ENCODE measurements at places on chromosomes 16 and 17.

DNA sequence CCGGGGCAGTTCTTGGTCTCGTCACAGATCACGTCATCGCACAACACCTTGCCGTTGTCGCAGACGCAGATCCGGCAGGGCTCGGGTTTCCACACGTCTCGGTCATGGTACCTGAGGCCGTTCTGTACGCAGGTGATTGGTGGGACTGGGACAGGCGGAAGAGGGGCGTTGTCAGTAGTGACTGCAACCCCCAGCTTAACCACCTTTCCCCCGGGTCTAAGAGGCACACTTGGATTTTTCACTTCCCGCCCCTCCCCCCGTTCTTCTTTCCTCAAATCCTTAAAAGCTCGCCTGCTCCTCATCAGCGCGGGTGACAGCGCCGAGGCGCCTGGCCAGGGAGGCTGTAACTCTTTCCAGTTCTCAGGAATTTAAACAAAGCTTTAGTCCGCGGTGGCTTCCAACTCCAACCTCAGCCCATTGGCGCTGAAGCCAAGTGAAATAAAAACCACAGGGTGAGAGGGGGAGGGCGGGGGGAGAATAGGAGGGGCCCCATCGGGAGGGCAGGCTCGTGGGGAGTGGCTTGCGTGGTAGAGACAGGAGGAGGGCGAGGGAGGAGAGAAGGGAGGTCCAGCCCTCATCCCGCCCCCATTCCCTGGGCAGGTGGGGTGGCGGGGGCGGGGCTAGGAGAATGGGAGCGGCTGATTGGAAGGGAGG is 1.5 kb downstream of the COL1A1 start:
- DNase-seq = peak; percentile 92

GRCh38 chr17:9226794-9227135 is 205.5 kb downstream of the NTN1 start:
- no peak for DNase-seq

DNA sequence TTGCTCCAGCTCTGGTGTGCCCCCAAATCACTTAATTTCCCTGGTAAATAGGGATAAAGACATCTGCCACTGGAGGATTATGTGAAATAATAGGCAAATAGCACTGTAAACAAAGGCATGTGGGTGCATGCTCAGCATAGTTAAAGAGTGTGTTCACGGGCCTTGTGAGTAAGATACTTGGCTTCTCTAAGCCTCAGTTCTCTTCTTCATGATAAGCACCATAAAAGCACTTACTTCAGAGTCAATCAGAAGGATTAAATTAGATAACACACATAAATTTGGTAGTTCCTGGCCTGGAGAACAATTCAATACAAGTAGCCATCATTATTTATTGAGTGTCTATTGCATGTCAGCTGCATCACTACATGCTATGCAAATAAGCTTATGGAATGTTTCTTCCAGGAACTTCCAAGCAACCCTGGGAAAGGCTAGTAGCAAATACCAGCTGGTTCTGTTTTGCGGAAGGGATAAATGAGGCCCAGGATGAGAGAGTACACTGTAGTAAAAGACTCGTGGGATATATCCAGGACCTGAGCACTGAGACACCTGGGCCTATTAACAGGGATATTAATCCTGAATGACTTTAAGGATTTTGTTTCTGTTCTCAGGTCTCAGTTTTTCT is 14.5 kb downstream of the CCL11 start:
- DNase-seq = no peak

DNA sequence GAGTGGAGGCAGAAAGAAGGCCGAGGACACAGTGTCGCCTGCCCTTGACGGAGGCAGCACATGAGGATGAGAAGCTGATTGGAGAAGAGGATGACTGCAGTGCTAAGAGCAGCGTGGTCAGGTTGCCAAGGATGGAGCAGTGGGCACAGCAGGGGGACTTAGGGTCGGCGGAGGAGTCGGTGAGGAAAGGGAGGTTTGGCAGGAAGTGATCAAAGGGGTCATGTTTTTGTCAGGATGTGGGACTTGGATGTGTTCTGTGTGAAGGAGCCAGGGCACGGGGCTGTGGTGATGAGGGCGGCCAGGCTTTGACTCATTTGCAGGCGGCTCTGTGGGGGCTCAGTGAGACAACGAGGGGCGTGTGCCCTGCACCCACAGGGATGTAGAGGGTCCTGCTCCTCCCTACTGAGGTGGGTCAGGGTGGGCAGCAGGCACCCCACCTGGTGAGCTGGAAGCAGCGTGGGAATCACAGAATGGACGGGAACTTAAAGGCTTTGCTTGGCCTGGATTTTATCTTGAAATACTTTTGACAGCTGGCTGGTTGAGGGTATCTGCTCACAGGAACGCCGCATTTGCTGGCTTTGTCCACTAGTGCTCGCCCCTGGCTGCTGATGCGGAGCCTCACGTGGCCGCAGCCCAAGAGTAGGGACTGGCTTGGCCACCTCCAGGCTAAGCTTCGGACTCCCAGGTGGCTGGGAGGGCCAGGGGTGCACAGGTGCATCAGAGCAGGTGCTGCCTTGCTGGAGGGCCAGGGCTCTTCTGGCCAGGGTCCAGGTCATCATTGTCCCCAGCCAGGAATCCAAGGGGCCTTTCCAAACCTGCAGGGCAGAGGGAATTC is 6.0 kb downstream of the MPG start:
- peak; percentile 65 for DNase-seq

DNA sequence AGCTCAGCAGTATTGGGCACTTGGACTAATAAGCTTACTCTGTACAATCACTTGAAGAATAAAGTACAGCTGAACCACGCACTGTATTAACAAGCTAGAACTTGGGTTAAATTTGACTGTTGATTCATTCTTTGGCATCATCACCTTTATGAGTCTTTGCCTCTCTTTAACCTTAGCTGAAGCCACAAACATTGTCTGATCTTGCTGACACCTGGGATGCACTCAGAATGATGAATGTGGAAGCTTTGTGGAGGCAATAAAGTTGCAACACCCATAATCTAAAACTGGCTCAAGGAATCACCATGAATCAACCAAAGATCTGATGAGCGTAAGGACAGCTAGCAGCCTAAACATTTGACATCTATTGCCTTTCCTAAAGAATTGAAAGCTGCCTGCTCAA is 590.6 kb upstream of the SOX9 start:
- no peak for DNase-seq

GRCh38 chr17:73569762-73570319 is 74.4 kb downstream of the SDK2 start:
- DNase-seq = no peak

All from NCI-H510A (cell line).